Spleen (tissue), 13 donors: ENCODE measurements at places on chromosomes 12 and 14.

- DNase-seq, result no peak
Observed at GRCh38 chr12:98154850-98155249, 360.5 kb upstream of the TMPO start.

GRCh38 chr14:30077946-30078345, 150.3 kb upstream of the PRKD1 start:
- DNase-seq, result no peak

GRCh38 chr14:61091657-61092273, 110.7 kb downstream of the SLC38A6 start:
- DNase-seq, result no peak

DNA sequence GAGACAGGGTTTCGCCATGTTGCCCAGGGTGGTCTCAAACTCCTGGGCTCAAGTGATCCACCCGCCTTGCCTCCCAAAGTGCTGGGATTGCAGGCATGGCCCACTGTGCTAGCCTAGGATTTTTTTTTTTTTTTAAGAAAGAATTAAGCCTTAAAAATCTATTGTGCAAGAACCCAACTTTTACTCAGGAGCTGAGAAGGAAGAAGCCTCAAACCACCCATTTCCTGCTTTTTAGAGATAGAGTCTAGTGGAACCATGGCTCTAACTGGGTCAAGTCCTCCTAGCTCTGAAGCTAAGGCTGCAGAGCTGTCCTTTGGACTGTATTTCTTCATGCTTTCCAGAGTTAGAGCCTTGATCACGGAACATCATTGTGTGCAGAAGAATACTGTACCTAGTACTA, 1.3 kb upstream of the TSFM start:
- no peak for DNase-seq

DNA sequence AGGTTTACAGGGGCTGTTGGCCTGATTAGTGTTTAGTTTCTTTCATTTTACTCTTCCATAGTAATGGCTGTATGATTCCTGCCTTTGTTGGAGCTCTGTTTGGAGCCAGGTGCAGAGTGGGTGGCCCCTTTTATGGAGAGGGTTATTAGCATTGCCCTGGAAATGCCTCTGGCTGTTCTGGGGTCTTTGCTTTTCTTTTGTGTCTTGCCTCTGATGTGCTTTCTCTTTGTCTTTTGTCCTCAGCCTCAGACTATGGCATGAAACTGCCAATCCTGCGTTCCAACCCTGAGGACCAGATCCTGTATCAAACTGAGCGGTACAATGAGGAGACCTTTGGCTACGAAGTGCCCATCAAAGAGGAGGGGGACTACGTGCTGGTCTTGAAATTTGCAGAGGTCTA, 6.9 kb downstream of the MLEC start:
- DNase-seq, result no peak

DNA sequence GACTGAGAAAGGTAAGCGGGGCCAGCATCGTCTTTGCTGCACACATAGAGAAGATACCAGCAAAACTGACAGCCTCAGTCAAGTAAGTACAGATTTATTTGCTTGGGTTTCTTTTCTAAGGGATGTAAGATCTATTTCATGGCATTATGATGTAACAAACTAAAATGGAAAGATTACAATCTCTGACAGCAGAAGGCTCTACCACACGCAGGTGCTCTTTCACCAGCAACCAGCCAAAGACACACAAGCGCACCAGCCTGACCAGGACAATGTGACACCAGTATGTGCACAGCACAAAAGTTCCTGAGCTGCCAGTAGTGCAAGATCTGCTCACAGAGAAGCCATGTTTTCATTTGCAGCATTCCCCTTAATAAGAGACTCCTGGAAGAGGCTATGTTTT, 311.1 kb downstream of the MED13L start:
- no peak for DNase-seq

GRCh38 chr14:49852301-49853157, at the start of gene NEMF:
TSS of gene NEMF (minus strand) at chr14:49852788. CDS start at chr14:49852753, 35 bp downstream.
- DNase-seq, result peak; percentile 94

GRCh38 chr14:41608681-41609390, 2.2 kb downstream of the LRFN5 start:
- DNase-seq, result no peak

- no peak for DNase-seq
Observed at GRCh38 chr12:109720152-109720856, 6.7 kb downstream of the FAM222A start.

DNA sequence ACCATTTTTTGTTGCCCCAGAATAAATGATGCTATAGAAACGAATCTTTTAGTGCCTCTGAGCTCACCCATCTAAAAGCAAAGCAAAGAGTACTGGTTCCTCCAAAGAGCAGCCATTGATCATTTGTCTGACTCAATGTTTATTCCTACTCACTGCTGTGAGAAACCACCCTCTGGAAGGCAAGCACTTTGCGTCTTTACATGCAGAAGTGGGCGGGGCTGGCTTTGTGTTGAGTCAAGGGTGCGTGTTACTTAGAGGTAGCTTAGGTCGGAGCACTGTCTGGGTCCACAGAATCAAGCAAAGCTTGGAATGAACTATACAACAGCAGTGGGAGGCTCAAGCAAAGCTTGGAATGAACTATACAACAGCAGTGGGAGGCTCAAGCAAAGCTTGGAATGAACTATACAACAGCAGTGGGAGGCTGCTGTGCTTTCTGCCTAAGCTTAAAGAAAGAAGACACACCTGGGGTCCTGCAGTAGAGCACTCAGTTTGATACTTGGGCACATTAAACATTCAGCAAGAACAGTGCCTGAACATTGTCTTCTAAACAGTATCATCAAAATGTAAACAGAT, 77.2 kb upstream of the PRICKLE1 start:
- no peak for DNase-seq

DNA sequence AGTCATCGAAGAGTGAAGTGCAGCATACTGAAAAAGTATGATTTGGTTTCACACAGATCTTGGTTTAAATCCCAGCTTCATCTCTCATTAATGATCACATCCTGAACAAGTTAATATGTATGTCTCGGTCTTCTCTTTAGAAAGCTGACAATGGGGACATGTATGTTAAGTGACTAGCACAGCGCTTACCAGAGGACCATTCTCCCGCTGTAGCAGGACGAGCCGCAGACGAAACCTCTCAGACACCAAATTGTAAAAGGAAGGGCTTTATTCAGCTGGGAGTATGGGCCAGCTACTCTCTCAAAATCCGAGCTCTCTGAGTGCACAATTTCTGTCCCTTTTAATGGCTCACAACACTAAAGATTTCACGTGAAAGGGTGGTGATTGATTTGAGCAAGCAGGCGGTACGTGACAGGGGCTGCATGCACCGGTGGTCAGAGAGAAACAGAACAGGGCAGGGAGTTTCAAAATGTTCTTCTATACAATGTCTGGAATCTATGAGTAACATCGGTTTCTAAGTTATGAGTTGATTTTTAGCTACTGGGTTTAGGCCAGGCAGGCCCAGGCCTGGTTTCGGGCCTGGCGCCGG, 682.4 kb downstream of the DIO2 start:
- DNase-seq, result no peak

DNA sequence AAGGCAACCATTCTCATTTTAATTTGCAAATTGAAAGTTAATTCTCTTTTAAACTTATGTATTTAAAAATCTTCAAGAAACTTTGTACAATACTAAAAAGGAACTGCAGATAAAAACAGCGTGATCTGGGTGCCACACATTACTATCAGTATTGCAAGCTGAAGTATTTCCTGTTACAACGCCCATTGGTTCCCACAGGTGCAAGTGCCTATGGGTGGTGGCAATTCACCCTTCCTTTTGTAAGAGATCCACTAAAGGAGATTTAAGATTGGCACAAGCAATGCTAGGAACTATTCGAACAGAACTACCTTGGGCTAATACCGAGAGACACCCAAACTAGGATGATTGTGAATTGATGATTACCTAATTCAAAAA, 13.2 kb downstream of the TAOK3 start:
- DNase-seq, result no peak

GRCh38 chr14:74552623-74553022, 59.1 kb downstream of the ISCA2 start:
- peak; percentile 85 for DNase-seq

DNA sequence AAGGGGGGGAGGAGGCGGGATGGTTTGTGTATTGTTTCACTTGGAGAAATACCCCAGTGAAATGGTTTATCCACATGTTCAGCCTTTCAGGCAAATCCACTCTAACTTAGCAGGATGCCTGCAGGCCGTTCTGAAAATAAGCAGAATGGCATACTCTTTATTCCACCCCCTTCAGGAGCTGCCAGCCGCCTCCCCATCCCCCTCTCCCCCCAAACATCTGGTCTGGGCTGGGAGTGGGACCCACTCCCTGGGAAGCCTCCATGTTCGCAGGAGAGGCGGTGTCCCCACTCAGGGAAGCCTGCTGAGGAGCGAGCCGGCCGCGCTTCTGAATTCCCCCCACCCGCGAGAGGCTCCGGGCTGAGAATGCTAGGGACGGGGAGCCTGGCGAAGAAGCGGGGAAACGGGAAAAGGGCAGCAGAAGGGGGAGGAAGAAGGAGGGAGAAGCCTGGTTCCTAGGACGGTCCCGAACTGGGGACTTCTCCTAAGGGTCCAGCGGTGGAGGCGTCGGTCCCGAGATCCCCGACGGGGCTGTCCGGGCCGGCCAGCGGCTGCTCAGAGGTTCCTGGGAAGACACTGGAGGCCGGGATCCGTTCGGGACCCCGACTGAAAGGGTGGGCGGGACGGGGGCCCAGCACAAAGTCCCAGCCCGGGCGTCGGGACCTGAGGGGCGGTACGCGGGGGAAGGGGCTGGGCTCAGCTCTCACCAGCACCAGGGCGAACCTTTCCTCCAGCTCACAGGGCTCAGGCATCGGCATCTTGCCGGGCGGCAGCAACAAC, 666 bp downstream of the FMNL3 start:
- DNase-seq, result no peak

DNA sequence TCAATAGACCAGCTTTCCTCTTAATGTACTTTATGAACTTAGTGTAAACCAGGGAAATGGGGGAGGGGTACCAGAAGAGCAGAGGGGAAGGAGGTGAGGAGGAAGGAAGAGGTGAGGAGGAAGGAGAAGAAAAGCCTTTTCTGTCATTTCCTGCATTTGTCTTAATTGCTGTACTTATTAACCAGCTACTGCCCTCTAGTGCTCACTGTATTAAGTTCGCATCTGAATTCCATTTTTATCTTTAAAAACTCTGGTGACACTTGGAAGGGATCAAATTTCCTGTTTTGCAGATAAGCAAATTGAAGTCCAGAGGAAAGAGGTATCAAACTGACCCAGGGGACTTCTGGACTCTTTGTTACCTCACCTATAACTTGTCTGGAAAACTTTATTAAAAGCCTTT, 22.2 kb downstream of the MANSC1 start:
- no peak for DNase-seq

DNA sequence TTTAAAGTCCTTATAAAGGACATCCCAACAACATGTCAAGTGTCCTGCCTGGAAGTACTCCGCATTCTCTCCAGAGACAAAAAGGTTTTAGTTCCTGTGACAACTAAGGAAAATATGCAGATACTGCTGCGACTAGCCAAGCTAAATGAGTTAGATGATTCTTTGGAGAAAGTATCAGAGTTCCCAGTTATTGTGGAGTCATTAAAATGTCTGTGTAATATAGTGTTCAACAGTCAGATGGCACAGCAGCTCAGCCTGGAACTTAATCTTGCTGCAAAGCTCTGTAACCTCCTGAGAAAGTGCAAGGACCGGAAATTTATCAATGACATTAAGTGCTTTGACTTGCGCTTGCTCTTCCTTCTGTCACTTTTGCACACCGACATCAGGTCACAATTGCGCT, 40.2 kb downstream of the RIC8B start:
- no peak for DNase-seq
